Mucosa of gallbladder (tissue), 1 donor: ENCODE measurements at places on chromosomes 11 and 22. TPM values are rescaled to one million over a fixed set of nuclear protein-coding genes. Genes with fewer than 3 reads are reported as not detected.

DNA sequence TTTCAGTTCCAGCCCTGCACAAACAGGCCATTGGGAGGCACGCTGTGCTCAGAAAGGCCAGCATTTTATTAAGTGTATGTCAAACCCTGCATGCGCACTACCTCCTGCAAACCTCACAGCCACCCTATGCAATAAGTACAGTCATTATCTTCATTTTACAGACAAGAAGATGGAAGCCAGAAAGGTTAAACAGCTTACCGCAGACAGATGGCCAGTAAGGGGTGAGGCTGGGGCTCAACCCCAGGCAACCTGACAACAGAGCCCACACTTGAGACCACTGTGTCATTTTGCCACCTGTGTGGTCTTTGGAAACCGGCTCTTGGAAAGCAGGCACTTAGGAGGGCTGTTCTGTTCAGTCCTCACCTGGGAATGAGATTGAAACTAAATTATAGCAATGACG, 142.3 kb downstream of the NXPE2 start:
- no peak for DNase-seq

- DNase-seq: no peak
Observed at GRCh38 chr11:132125988-132126871, 755.8 kb downstream of the NTM start.

Gene A4GALT
- 8.7 TPM for total RNA-seq

DNA sequence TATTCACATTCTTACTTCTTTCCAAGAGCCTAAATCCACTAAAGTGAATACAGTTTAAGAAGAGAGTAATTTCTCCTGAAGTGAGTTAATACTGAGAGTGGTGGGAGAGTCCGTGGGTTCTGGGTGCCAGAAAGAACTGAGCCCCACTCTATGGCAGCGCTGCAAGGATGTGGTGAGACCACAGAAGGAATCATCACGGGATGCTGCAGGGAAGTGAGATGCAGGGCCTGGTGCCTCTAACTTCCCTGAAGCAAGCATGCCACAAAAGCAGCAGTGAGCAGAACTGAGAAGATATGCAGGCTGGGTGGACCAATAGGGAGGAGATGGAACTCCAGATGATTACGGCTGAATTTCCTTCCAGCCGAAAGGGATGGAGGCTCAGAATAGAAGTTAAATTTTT, 5.0 kb upstream of the MMP12 start:
- no peak for DNase-seq

DNA sequence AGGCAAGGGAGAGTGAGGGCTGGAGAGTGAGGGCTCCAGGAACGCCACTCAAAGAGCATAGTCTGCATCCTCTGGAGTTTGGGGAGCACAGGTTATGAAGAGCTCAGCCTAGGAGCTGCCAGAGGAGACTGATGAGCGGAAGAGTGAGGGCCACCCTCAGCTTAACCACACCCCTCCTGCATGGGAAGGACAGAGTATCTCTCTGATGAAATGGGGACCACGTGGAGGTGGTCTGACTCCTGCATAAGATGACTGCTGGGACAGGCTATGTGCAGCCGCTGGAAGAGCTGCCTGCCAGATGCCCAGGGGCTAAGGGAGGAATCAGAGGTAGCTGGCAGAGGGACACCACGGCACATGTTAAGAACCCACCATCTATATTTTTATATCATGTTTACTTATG, 162.9 kb upstream of the POU2AF2 start:
- no peak for DNase-seq

Gene SSH3
- 107 TPM for total RNA-seq

DNA sequence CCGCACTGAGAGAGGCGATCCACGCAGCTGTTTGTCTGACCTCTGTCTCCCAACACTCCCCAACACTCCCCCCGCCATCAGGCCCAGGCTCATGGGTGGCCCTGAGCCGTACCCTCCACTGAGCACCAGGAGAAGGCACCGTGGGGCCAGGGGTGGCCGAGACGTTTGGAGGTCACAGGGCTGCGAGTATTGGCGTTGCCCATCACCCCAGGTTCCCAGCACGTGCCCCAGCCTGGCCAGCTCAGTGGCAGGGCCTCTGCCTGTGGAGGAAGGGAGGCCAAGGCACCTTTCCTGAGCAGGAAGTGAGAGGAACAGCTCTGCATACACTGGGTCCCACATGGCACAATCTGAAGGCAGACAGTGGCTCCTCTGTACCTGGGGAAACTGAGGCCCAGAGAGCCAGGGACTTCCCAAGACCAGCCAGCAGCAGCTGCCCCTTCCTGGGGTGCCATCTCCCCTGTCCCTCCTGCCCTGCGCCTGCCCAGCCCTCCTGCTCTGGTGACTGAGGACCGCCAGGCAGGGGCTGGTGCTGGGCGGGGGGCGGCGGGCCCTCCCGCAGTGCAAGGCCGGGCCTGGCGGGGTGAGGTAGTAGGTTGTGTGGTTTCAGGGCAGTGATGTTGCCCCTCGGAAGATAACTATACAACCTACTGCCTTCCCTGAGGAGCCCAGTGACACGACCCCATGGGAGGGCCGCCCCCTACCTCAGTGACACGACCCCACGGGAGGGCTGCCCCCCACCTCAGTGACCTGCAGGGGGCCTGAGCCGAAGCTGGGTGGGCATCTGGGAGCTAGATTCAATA, 37.0 kb upstream of the PPARA start:
- no peak for DNase-seq

- peak; percentile 59 for DNase-seq
Observed at GRCh38 chr11:2885017-2885677, 428 bp downstream of the CDKN1C start.

DNA sequence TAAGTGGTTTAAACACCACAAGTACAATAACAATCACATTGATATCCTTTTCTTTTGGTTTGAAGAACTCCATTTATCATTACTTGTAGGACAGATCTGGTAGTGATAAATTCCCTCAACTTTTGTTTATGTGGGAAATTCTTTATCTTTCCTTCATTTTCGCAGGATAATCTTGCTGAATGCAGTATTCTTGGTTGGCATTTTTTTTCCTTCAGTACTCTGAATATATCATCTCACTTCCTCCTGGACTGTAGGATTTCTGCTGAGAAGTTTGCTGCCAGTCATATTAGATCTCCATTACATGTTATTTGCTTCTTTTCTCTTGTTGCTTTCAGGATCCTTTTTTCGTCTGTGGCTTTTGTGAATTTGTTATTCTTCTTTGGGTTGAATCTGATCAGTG, 179.0 kb upstream of the PLET1 start:
- DNase-seq: no peak

DNA sequence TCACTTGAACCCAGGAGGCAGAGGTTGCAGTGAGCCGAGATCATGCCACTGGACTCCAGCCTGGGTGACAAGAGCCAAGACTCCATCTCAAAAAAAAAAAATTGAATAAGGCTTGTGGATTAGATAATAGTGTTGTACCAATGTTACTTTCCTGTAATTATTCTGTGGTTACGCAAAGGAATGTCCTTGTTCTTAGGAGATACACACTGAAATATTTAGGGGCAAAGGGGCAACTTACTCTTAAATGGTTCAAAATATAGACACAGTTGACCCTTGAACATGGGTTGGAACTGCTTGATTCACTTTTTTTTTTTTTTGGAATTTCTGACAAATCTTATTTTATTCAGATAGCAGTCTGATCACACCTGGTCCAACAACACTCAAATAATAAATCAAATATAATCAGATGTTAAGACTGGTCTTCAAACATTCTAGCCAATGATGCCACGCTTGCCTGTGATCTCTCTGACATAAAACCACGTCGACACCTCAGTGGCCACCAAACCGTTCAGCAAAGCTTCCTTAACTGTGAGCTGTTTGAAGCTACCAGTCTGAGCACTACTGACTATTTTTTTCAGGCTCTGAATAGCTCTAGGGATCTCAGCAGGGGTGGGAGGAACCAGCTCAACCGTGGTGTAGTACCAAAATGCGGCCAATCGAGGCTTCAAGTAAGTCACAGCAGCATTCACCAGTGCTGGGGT, 710 bp downstream of the ATP5MGL start:
- no peak for DNase-seq

GRCh38 chr22:39208013-39208680, 36.6 kb downstream of the PDGFB start:
- DNase-seq: no peak

DNA sequence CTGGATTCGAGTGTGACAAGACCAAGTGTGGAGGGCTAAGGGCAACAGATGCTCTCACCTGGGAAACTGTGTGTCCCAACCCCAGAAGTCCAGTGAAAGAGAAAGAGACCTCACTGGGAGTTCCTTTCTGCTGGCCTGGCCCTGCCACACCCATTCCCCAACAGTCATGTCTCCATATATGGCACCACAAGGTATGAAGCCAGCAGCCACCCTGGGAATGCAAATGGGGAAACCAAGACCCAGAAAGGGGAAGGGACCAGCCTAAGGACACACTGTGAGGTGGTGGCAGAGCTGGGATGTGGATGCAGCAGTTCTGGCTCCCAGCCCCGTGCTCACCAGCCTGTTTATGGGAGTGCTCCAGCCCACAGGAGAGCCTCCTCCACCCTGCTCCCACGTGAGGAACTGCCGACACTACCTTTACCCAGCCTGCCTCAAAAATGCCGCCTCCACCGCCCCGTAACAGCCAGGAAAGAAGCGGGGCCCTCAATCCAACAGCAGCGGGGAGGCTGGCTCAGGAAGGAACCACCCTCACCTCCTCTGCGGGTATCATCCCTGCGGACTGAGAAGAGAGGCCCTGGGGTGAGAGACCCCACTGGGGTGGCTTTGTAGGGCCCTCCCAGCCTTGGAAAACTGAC, 12.6 kb downstream of the LMO1 start:
- no peak for DNase-seq

- no peak for DNase-seq
Observed at GRCh38 chr11:15761235-15761634, 595.1 kb downstream of the SOX6 start.

- DNase-seq: no peak
Observed at GRCh38 chr22:30047364-30047738, 32.9 kb upstream of the HORMAD2 start.

DNA sequence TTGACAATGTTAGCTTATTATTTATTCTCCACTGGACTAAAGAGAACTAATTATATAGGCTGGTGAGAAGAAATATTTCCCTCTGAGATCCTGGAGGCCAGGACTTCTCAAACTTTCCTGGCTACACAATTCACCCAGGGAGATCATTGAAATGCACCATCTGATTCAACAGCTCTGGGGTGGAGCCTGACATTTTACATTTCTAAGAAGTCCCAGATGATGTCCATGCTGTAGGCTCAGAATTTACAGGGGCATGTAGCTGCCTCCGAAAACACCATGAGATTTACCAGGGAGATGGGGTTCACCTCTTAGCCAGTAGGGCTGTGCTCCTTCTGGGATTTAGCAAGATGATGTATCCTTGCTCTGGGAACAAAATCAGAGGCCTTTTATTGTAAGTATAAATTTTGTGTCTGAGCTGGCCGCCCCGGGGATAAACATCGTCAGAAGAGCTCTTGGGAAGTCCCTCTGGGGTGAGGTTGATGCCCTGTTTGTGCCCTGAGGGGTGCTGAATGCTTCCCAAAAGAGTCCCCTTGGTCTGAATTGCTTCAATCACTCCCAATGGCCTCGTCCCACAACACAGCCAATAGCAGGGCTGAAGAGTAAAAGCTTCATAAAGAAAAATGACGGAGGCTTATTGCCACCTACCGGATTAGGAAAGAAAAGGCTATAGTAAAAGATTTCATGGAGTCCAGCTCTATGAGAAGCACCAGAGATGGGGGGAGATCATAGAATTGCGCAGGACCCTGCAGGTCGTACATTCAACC, 33.4 kb upstream of the API5 start:
- no peak for DNase-seq

Gene PRG2
- 0.26 TPM for total RNA-seq

- no peak for DNase-seq
Observed at GRCh38 chr11:72493426-72494108, 59.2 kb upstream of the CLPB start.

DNA sequence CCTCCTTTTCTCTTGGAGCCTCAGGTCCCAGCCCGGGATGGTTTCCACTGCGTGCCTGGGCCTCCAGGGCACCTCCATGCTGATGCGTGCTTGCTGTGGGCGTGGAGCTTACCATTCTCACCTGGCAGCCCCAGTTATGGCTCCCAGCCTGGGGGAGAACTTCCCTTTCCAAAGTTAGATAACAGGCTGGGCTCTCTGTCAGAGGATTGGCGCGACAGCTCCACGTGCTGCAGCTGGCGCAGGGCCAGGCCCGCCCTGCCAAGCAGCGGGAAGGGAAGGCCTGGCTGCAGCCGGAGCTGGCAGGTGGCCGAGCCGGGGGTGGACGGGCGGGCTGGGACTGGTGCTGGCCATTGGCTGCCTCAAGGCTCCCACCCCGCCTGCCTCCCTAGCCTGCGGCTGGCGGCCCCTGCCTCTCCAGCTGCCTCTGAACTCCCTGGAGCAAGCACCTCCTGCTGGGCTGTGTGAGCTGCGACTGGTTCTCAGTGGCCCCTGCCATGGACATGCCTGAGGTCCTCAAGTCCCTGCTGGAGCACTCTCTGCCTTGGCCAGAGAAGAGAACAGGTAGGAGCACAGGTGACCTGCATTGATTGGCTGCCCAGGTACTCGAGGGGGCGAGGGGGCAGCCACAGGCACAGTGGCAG, 14.6 kb upstream of the TEF start:
- DNase-seq: peak; percentile 96

- DNase-seq: no peak
Observed at GRCh38 chr11:926341-926916, 759 bp downstream of the AP2A2 start.

Gene SHANK2
- total RNA-seq: 18.0 TPM

- DNase-seq: no peak
Observed at GRCh38 chr22:35479985-35480550, 60.6 kb upstream of the RASD2 start.

DNA sequence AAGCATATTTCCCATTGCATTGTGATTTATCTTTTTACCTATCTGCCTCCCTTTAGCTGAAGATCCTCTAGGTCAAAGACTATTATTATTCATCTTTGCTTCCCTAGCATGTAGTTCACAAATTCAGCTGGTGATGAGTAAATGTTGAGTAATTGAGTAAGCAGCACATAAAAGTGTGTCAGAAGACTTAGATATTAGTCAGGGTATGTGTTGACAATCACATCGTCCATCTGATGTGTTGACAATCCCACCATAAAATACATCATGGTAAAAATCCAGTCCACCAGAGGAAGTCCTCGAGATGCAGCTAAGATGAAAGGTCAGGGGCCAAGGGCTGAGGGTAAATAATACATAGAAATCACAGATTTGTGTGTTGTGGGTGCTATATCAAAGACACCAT, 22.9 kb upstream of the ABTB2 start:
- no peak for DNase-seq

Gene GPHA2
- 1.3 TPM for total RNA-seq

GRCh38 chr11:68189888-68190287, 23.2 kb downstream of the KMT5B start:
- no peak for DNase-seq

GRCh38 chr22:47695176-47695575, 932.7 kb downstream of the TBC1D22A start:
- no peak for DNase-seq

DNA sequence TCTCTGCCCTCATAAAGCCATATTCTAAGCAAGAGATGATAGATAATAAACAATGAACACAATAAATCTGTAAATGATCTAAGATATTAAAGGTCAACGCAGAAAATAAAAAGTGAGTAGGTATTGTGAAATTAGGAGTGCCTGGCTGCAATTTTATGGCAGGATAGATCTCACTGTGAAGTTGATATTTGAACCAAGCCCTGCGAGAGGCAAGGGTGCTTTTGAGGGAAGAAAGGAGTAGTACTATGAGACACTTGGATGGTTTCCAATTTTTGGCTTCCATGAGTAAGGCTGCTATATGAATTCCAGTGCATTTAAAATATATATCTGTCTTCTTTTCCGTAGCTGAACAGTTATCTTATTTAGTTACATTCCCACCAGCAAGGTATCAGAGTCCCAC, 720.0 kb upstream of the CNTN5 start:
- no peak for DNase-seq

- DNase-seq: no peak
Observed at GRCh38 chr11:129489249-129489648, 113.6 kb downstream of the BARX2 start.

GRCh38 chr22:39183991-39184585, 31.6 kb upstream of the CBX7 start:
- no peak for DNase-seq
